ENCODE measurements at places on chromosomes 7 and 10.

GRCh38 chr10:127346604-127347003 lies 150.2 kb upstream of the INSYN2A start:
- no peak for DNase-seq

DNA sequence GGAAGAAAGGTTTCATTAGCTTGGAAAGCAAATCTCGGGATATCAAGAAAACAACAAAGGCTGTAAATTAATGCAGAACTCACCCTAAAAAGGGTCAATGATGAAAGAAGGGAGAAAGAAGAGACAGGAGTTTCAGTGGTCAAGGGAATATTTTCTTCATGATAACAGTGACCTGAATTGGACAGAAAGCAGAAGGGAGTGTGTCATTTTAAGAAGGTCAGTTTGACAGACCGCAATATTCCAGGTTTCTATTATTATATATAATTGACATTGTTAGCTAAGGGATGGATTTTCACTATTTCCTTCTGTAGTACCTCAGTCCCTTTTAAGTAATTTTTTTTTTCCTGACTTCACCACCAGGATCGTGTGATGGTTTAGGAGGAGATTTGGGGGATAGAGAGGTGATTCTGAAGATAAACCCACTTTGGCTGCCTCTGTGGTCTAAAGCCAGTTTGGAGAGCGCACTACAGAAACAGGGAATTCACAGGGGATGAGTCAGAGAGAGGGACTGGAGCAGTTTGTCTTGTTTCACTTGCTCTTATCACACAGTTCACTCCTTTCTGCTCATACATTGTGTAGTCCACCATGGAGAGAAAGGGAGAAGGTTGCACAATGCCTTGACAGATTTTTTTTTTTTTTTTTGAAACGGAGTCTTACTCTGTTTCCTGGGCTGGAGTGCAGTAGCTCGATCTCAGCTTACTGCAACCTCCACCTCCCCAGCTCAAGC lies 417.9 kb downstream of the AUTS2 start:
- DNase-seq = no peak

DNA sequence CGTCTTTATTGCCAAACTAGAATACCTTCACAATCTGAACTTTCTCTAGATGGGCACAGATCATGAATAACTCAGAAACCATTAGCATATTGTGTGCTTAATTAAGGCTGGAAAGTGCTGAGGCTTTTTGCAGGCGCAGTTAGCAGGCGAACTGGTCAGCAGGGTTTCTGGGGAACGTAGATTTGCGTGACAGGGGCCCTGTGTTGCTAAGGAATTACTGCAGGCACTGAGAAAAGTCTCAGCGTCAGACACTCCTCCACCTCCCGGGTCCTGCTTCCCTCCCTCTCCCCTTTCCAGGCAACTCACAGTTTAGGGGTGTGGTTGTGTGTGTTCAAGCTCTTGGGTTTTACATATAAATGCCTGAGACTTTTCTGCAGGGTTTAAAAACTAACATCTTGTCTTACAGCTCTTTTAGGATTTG lies 2.2 kb downstream of the MAP3K8 start:
- DNase-seq = no peak

DNA sequence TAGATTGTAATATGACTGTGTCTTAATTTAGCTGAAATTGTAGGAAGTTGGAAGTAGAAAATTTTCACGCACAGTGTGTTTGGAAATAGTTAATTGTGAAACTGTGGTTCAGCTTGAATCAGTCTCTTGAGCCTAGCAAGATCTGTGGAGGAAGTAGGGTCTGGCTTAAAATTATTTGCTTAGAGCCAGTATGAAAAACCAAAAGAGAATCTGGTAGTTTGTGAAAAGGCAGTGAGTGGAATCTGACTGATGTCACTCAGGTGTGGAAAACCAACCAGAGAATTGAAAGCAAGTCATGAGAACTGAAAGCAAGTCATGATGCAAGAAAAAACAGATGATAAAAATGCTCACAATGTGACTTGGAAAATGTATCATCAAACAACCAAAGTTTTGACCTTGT lies 11.5 kb downstream of the LIPJ start:
- DNase-seq = no peak

GRCh38 chr7:83468251-83468739 lies 180.6 kb downstream of the SEMA3E start:
- no peak for DNase-seq

GRCh38 chr7:1127001-1127400 lies 33.0 kb downstream of the ZFAND2A start:
- no peak for DNase-seq

DNA sequence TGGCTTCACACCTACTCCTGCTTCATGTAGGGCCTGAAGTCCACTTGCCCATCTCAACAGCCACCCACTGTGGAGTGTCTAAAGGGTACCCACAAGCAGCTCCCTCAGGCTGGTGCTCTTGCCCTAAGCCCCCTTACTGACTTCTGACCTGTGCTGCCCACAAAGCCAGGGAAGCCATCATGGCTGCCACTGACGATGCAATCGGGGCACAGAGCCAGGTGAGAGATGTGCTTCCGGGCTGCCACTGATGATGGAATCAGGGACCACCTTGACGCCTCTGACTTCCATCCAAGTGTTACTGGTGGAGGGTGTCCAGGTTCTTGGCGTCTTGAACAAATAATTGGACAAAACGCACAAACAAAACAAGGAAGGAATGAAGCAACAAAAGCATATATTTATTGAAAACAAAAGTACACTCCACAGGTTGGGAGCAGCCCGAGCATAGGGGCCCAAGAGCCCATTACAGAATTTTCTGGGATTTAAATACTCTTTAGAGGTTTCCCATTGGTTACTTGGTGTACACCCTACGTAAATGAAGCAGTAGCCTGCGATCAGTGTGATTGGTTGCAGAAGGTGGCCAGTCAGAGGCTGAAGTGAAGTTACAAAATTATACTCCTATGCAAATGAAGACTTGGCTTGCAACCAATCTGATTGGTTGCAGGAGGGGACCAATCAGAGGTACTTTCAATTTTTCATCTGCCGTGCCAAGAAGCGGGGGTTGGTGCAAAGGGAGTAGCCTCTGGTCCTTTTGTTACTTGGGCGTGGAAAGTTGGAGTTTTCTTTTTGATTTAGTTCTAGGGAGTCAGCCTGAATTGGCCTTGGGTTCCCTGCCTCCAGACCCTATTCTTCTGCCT lies 4.5 kb downstream of the CPA2 start:
- no peak for DNase-seq

DNA sequence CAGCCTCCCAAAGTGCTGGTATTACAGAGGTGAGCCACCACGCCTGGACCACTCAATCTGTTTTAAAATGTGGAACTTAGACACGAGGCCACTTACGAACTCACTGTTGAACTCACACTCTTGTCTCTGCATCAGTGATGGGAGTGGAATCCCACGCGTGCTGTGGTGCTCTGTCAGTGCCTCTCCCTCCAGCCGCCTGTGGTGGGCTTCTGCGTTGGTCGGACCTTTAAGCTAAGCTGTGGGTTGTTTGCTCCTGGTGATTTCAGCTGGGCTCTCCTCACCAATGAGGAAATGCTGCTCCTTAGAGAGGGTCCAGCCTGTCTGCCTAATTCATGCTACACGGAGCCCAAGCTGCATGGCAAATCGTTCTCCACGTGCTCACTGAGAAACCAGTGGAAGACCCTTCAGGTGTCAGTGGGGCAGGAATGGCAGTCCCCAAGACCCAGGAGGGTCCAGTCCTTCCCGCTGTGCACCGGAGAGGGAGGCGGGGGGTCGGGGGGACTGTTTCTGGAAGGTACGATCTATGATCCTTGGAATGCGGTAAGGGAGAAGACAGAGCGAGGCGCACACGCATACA lies 17.9 kb upstream of the PRKAR1B start:
- no peak for DNase-seq

DNA sequence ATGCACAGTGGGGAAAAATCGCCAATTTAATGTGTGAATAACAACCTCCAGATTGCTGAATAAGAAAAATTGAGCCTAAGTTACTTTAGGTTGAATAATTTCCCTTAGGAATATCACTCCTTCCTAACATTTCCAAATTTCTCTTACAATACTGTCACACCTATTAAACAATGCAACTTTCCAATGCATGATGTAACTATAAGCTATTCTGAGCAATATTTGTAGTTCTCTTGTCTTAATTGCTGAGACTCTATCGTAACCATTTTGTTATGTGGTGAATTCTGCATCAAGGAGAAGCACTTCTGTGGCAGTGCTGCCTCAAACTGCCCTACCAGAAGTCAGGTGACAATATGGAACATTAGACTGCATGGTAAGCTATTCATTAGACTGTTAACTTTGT lies 386.7 kb upstream of the LRRN3 start:
- DNase-seq = no peak

DNA sequence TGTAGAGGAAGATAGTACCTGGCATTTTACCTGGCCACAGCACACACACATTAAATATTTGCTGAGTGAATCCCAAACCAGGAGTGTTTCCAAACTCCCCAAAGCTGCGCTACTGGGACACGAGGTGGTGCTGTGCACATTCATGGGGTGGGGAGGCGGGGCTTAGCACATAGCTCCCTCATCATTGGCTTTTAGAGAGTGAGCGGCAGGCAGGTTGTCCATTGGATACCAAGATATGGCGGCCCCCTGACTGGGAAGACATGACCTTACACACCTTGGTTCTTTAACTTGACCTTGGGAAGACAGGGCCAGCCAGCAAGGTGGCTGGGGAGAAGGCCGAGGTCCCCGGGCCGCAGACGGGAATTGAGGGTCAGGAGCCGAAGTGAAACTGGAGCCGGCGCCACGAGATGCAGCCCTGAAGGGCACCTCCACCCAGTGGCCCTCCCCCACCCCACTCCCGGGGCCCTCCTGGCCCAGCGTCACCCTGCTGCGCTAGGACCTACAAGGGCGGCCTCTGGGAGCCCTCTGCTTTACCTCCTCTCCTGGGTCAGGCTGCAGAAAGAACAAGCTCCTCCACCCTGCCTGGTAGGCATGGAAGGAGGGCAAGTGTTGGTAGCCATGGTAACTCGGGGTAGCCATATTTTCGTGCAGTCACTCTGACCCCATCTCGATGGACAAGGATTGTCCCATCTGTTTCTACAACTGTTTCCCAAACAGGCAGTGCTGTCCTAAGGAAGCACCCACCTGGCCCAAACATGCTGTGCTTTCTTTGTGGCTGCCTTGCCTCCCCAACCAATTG lies 24.0 kb downstream of the TMEM176A start:
- no peak for DNase-seq

DNA sequence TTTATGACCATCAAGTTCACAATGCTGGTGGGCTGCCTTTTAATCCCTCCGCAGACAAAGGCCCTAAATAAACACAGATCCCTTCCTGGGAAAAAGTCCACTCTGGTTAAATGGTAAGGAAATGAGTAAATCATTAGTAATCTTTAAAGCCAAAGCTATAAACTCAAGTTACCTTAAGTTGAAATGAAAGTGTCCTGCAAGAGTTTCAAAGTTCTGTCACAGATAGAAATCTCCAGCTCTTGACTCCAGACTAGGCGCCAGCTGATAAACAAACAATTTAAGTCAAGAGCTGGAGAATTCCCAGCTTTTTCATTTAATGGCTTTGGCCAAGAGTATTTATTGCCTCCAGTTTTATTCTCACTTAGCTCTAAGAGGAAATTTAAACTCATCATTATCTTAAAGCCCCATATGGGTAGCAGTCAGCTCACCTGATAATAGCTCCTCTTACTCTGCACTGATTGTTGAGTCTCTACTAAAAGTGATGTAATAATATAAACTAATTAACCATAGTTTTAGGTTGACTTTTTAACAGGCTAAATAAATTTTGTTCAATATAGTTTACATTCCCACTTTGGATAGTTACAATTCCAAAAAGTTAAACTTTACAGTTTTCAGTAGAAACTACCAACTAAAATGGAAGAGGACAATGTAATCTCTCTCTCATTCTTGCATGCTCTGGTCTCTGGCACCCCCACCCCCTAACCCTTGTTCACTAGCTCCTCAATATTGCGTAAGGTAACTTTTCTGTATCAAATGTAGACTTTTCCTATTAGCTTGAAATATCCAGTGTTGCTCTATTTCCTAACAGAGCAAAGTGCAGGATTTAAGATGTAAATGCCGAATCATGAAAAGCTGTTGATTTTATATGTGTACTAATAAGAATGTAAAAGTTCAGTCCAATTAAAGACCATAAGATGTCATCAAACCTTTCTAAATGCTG lies 56.1 kb downstream of the HIBADH start:
- no peak for DNase-seq

DNA sequence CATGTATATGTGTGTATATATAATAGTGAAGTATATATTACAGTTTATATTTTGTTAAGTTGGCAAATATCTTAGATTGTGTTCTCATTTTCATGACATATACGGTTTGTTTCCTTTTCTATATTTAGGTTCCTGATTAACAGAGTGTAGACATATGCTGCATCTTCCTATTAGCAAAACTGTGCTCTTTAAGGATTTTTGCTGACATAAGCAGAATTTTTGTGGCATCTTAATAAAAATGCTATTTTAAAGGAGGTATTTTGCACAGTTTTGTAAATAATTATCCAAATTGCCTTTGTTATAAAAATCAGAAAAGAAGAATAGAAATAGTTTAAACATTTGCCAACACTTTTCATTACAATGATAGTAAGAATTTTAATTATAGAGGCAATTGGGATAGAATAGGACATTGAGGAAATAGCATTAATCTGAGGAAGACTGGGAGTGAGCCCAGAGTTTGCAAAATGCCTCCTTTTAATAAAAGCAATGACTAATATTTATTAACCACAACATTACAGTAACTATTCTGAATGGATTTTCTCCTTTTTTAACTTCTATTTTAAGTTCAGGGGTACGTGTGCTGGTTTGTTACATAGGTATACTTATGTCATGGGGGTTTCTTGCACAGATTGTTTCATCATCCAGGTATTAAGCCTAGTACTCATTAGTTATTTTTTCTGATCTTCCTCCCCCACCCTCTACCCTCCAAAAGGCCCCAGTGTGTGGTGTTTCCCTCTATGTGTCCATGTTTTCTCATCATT lies 38.2 kb downstream of the KCND2 start:
- no peak for DNase-seq

DNA sequence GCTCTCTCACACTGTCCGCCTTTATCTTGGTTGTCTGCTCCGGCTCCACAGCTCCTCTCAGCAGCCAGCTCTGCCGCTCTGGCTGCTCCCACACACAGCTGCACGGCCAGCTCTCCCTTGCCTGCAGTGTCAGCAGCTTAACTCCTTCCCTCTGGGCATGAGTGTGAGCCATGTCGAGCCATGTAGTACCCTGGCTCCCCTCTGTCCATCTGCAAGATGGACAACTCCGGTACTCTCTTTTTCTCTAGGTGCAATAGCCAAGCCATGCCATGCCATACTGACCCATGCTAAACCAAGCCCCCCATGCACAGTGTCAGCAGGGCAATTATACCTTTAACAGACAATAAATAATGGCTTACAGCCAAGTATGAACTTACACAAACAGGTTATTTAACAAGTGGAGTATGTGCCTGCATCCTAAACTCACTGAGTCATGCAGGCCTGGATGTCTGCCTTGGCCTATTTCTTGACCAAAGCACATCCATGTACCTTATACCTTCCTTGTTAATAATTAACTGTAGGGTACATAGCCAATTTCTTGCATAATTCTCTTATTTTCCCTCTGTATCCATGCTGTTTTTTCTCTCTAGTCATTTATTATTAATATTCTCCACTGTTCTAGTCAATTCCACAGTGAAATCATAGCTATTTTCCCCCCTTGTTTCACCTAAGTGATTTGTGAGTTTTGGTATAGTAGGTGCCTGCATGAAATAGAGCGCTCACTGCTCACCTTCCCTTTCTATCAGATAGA lies 170.9 kb downstream of the CDK14 start:
- DNase-seq = no peak
